ENCODE measurements at places on chromosomes 5 and 9.

GRCh38 chr5:69206528-69207190, 17.3 kb downstream of the CENPH start:
- no peak for DNase-seq

- no peak for DNase-seq
Observed at GRCh38 chr5:43967165-43967564, 364.2 kb downstream of the NNT start.

- no peak for DNase-seq
Observed at GRCh38 chr5:134769206-134769605, 10.6 kb downstream of the DDX46 start.

GRCh38 chr9:12760758-12761157, 14.1 kb upstream of the LURAP1L start:
- DNase-seq: no peak

- DNase-seq: no peak
Observed at GRCh38 chr9:20361656-20362570, 260.4 kb downstream of the MLLT3 start.

DNA sequence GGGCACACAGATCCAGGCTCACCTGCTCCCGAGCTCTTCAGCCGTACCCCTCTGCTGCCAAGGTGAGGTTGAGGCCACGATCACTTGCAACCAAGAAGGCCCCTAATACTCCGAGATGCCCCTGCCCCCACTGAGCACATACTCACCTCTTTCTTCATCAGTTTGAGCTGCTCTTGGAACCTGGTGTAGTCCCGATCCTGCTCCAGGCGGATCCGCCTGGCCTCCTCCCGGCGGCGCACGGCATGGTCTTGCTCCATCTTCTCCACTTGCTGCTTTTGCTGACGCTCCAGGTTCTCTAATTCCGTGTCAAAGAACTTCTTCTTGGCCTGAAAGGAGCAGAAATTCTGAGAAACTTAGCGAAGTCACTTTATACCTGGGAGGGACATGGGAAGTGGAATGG, 75.7 kb upstream of the FBXW11 start:
- no peak for DNase-seq

GRCh38 chr9:127038531-127038930, 83.9 kb downstream of the ANGPTL2 start:
- DNase-seq: no peak

- no peak for DNase-seq
Observed at GRCh38 chr9:3191715-3192114, 334.1 kb downstream of the RFX3 start.

DNA sequence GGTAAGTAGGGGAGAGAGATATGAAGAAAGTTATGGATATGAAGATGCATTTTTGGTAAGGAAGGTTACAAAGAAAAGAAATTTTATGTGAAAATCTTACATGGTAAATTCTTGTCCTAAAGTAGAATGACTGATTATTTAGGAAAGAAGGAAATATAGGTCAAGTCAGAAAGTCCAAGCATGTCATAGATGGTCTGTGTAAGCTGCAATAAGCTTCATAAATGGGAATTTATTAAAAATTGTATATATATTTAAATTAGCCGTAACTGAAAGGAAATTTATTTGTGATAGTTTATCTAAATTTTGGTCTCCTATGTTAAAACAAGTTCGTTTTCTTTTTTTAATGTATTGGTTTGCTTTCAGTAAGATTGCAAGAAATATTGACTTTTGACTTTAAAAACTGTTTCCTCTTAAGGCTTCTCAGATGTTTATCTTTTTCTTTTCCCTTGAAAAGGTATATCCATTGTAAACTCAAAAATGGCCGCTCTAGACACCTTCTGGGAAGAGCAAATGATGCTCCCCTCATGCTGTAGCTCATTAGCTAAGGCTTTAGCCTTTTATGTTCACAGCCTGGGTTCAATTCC, 46.8 kb upstream of the HAPLN1 start:
- no peak for DNase-seq

DNA sequence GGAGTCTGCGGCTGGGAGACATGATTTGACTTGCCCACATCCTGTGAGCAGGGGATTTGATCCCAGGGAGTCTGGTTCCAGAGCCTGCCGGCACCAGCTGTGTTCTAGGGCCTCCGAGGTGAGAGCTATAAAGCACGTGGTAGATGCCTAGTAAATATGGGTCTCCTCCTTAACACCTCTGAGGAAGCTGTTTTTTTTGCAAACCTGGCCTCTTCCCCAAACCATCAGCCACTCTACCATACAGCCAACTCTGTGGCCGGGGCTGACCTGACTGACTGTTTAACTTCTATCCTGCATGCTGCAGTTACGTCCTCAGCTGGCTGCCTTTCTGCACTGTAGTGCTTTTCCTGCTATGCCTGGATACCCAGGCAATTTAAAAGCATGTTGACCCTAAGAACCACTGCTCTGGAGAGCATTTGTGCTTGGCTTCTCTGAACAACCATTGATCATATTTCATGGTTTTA, 220.5 kb downstream of the SLIT3 start:
- DNase-seq: no peak

GRCh38 chr5:17229313-17229712, 11.9 kb downstream of the BASP1 start:
- DNase-seq: no peak

DNA sequence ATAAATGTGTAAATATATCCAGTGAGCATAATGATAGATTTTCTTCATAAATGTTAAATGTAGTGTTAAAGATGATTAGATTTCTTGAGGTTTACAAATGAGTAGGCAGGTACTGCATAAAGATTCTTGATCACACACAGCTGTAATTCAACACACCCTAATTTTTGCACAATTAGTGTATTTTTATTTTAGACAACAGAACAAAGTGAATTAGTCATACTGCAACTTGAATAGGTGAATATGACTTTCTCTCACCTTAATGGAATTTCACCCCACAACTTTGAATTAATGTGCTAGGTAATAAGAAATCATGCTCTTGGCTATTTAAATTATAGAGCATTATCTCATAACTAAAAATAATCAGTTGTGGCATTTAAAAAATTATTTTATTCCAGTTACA, 795.7 kb upstream of the ACO1 start:
- no peak for DNase-seq

DNA sequence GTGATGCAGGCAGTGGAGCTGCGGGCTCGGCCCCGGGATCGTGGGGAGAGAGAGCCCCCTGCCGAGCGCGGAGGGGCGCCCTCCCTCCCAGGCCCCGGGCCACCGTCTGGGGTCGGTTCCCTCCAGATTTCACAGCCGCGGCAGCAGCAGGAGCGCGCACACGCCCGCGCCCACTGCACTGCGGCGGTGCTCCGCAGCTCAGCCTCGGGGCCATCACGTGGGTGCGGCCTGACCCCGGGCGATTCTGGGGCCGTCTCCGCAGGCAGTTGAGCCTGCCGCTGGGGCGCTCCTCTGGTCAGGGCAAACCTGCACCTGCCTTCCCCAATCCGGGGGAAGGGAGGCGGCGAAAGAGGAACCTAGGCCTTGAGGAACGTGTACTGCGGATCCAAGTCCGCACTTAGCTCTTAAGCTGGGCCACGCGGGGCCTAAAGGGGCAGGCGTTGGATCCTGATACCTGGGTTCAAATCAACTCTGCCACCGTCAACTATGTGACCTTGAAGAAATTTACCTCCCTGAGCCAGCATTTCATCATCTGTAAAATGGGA, 9.4 kb upstream of the DELE1 start:
- DNase-seq: no peak

GRCh38 chr9:113649054-113649453, 185.5 kb downstream of the RGS3 start:
- no peak for DNase-seq

DNA sequence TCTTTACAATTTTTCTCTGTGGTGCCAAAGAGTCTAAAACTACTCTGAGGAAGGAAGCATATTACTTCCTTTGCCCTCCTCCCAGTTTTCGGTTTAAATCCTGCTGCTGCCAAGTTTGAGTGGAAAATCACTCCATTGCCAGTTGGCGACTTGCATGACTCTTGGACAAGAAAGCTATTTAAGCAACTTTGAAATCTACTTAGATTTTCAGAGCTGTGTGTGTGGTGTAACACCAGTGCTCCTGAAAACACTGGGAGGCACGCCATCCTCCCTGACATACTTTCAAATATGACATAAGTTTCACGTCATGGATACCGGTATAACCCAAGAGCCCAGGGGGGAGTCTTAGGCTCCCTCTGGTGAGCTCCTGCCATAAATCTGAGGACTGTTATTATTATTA, 83.5 kb upstream of the RIOK2 start:
- no peak for DNase-seq

DNA sequence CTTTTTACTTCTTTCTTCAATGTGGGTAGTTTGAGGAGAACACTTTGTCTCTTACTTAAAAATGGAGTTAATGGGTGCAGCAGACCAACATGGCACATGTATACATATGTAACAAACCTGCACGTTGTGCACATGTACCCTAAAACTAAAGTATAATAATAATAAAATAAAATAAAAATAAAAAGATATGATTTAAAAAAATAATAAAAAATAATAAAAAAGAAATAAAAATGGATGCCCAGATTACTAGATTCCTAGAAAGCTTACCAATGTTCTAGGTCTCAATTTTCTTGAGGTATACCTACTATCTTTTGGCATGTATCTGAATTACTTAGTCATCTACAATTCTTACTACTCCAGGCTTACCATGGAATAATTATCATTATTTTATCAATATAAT, 2001.6 kb upstream of the CDH9 start:
- DNase-seq: no peak

GRCh38 chr5:82494942-82495341, 216.8 kb upstream of the RPS23 start:
- no peak for DNase-seq

- DNase-seq: no peak
Observed at GRCh38 chr9:129439242-129439641, 181.7 kb downstream of the C9orf50 start.

DNA sequence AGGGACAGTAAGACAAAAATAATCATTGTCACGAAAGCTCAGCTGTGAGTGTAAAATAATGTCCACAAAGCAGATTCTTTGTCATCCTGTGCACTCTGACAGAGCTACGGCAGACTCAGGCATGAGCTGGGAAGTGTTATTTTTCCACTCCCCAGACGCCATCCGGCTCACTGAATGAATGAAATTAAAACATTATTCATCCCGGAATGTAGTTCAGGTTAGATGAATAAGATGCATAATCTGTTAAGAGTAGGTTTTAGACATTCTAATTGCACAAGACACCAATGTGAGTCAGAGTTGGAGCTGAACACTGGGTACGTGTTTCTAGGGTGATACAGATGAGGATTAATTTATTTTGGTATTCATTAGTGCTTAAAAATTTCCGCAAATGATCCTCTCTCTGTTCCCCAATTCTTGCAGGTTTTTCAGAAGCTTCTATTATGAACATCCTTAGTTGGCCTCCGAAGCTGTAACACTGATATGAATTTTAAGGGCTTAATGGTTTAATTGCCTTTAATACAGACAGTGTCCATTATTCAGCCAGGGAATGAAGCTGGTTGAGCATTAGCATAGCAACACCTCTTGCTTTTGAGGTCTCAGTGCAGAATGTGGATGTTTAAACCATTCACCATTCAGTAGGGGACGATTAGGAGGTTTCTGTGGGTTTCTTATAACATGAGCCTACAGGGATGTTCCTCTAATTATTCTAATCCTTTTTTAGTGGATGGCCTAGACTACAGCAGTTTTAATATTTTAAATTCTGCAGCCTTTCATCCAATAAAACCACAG, 65.6 kb upstream of the FRRS1L start:
- DNase-seq: no peak

- DNase-seq: no peak
Observed at GRCh38 chr5:83475391-83475863, 3.9 kb downstream of the VCAN start.

- no peak for DNase-seq
Observed at GRCh38 chr9:16527573-16527972, 342.9 kb downstream of the BNC2 start.

DNA sequence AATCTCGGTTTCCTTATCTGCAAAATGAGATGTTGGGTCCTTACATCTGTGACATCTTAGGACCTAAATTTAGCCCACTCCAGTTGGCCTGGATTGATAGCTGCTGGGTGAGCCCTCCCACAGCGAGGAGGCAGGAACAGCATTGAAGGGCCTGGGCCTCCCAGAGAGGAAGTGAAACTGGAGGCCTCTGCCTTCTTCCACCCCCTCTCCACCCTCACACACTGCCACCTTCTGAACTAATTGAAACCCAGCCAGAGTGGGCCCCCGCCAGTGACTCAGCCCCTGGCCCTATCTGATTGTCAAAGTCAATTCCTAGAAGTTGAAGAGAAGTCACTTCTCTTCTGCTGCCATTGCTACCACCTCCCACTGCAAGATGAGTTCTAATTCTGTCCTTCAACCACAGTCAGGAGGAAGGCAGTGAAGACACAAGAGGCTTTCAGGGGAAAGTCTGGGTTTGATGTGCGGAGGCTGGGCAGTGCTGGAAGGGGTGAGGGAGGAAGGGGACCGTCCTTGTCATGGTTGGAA, 55.2 kb upstream of the NEK6 start:
- DNase-seq: no peak

GRCh38 chr5:10201223-10201868, 48.3 kb downstream of the ATPSCKMT start:
- DNase-seq: no peak

DNA sequence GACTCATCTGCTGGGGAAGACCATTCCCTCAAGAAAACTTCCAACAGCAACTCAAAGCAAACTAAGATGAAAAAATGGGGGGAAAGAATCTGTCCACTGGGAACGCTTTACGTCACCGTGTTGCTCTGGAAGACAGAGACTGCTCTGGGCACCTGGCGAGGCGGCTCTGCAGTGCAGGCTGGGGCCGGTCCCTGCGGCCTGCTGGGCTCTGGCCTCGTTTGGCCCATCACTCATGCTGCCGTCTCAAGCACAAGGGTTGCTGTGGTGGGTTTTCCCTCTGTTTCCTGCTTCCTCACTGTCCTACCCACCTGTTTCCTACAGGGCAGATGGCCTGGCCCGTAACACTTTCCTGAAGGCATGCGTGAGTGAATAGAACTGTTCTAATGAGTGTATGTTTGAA, 92.9 kb upstream of the OTULINL start:
- no peak for DNase-seq

Data from activated T-helper 1 cell treated with anti-CD3 and anti-CD28 coated beads, Interleukin-2, amount 50 U/mL, for 16 hours (primary cell).